ENCODE measurements at places on chromosomes 1 and 21.

- H3K27me3 ChIP-seq, result no peaks in the 10 kb centered on the region
- peaks cover 17% of the 10 kb centered on the region for H3K4me1 ChIP-seq
- no peaks in the 10 kb centered on the region for H3K36me3 ChIP-seq
Measured at GRCh38 chr1:221712776-221713431, 29.0 kb downstream of the DUSP10 start.

GRCh38 chr1:201436393-201436792 lies 14.9 kb upstream of the TNNI1 start:
- no peak overlapping the region for H3K4me3 ChIP-seq
- H3K36me3 ChIP-seq, result no peaks in the 10 kb centered on the region
- H3K4me1 ChIP-seq, result peaks cover 4% of the 10 kb centered on the region
- no peak for DNase-seq

DNA sequence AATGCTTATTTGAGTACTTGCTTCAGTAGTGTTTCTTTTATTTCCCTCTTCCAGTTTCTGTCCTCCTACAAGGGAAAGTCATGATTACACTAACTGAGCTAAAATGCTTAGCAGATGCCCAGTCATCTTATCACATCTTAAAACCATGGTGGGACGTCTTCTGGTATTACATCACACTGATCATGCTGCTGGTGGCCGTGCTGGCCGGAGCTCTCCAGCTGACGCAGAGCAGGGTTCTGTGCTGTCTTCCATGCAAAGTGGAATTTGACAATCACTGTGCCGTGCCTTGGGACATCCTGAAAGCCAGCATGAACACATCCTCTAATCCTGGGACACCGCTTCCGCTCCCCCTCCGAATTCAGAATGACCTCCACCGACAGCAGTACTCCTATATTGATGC lies 50.3 kb upstream of the LRRC8C start:
- no peaks in the 10 kb centered on the region for H3K27me3 ChIP-seq
- H3K36me3 ChIP-seq, result peaks cover 11% of the 10 kb centered on the region
- H3K27ac ChIP-seq, result no peak overlapping the region
- DNase-seq, result no peak
- H3K4me1 ChIP-seq, result no peaks in the 10 kb centered on the region
- no peak overlapping the region for H3K4me3 ChIP-seq

DNA sequence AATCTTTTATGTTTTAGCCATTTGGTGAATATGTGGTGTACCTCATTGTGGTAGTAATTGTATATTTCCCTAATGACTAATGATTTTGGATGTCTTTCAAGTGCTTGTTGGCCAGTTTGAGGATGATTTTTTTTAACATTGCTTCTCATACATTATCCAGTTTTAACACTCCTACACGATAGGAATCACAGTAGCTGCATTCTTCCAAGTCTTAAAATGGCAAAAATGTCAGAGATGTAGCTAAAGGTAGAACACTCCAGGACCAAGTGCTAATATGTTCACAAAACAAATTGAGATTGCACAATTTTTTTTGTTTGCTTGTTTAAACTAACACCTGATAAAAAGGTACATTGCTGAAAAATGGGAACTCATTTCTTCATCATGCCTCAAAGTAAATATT lies 11.7 kb downstream of the USP25 start:
- no peaks in the 10 kb centered on the region for H3K27me3 ChIP-seq
- no peak for DNase-seq
- peaks cover 20% of the 10 kb centered on the region for H3K36me3 ChIP-seq
- H3K4me1 ChIP-seq, result peaks cover 16% of the 10 kb centered on the region

- H3K4me1 ChIP-seq, result no peaks in the 10 kb centered on the region
- no peak overlapping the region for H3K4me3 ChIP-seq
- H3K27me3 ChIP-seq, result no peaks in the 10 kb centered on the region
Measured at GRCh38 chr1:37042506-37042905, 8.2 kb upstream of the GRIK3 start.

Data from small intestine (tissue), 16 donors.